ENCODE measurements at places on chromosomes 4 and X. TPM values are rescaled to one million over a fixed set of nuclear protein-coding genes. Genes with fewer than 3 reads are reported as not detected.

Gene SAGE1
- not detected for total RNA-seq

Gene VCX3A
- total RNA-seq: not detected

Gene MAGEC2
- total RNA-seq: not detected

Gene CT45A5
- not detected for total RNA-seq

Gene BOD1L1
- 14.4 TPM for total RNA-seq

Gene MSX1
- total RNA-seq: 5.8 TPM

Gene TMPRSS11A
- not detected for total RNA-seq

Gene PCSK1N
- 0.53 TPM for total RNA-seq

All from myometrial cell (primary cell).